ENCODE measurements at places on chromosomes 12 and 14.
A peak's percentile ranks its signal among the peaks of the same experiment; 100 is the strongest.

- peaks cover 42% of the 10 kb centered on the region for H3K4me1 ChIP-seq
- H3K27ac ChIP-seq: no peak overlapping the region
- H3K27me3 ChIP-seq: no peaks in the 10 kb centered on the region
- no peak for DNase-seq
- no peaks in the 10 kb centered on the region for H3K36me3 ChIP-seq
Measured at GRCh38 chr14:24988760-24989159, 61.2 kb downstream of the STXBP6 start.

DNA sequence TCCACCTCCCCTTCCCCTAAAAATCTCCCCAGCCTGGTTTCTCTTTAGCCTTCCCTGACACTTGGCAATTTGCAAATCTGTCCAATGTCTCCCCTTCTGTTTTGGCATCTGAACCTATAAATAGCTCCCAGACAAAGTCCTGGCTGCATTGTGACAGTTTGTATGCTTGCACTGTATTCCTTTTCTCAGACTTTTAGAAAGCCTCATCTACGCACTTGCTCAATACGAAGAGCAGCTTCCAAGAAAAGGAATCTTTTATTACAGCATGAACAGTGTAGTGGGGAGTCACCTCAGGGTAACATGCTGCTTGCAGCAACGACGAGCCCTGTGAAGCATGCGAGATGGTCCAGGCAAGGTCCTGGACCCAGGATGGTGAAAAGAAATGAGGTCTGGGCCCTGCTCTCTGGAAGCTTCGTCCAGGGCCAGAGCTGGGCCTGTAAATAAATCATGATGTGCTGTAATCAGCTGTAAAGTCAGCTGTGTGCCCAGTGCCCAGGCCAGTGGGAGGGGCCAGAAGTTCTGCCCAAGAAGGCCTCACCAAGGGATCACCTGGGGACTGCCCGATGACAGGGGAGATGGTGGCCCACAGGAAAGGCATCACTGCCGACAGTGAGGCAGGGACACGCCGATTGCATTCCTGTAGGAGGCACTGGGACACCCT is 88.3 kb downstream of the RIN3 start:
- no peak overlapping the region for H3K4me3 ChIP-seq
- H3K36me3 ChIP-seq: no peaks in the 10 kb centered on the region
- peak; percentile 90 for DNase-seq
- peak overlapping the region; percentile 88 for H3K27ac ChIP-seq
- H3K4me1 ChIP-seq: peaks cover 55% of the 10 kb centered on the region

GRCh38 chr12:87921621-87922020 is 107.6 kb downstream of the C12orf50 start:
- no peaks in the 10 kb centered on the region for H3K4me1 ChIP-seq
- no peak for DNase-seq
- no peak overlapping the region for H3K27ac ChIP-seq
- H3K36me3 ChIP-seq: no peaks in the 10 kb centered on the region
- no peaks in the 10 kb centered on the region for H3K27me3 ChIP-seq

DNA sequence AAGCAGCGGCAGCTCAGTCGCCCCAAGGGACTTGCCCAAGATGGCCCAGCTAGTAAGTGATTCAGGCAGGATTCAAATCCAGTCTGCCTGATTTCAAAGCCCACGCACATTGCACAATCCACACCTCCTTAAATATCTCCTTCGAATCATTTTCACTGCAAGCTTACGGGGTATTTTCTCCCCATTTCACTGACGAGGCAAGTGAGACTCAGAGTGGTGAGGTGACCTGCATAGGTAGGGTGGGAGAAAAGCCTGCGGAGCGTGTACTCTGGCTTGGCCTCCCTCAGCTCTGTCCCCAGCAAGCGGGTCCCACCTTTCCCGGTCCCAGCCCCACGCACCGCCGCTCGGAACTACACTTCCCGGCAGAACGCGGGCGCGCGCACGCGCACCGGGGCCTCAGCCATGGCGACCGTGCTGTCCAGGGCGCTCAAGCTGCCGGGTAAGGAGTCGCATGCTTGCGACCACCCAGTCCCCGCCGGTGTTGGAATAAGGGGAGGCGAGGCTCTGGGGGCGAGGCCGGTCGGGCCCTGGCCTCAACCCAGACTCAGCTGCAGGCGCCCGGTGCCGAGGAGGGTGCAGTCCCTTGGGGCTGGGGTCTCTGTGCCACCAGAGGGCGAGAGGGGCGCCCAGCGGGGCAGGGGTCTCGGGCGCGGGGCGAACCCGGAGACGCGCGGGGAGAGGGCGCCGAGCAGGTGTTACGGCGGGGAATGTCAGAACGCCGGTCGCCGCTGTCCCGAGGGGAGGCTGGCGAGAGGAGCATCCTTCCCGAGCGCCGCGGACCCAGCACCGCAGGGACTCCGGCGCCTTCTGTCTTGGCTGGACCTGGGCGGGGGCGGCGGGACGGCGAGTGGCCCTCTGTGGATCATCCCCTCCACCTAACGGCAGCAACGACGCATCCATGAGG is at the start of gene FAM234B:
Gene FAM234B (plus strand): TSS at position 380 of the 904 bp plus-strand sequence. CDS start 23 bp downstream, at position 403.
- peak within 1 kb of the TSS; percentile 74 for H3K27ac ChIP-seq
- peak within 1 kb of the TSS; percentile 99 for H3K4me3 ChIP-seq
- peak; percentile 88 for DNase-seq
- H3K4me1 ChIP-seq: peaks cover 23% of the 10 kb centered on the region

- peaks cover 35% of the 10 kb centered on the region for H3K4me1 ChIP-seq
- DNase-seq: no peak
- H3K27me3 ChIP-seq: no peaks in the 10 kb centered on the region
- H3K36me3 ChIP-seq: no peaks in the 10 kb centered on the region
- H3K27ac ChIP-seq: no peak overlapping the region
Measured at GRCh38 chr12:67045650-67046049, 223.5 kb upstream of the CAND1 start.

GRCh38 chr12:82600379-82600778 is 86.3 kb upstream of the TMTC2 start:
- H3K27me3 ChIP-seq: no peaks in the 10 kb centered on the region
- no peak for DNase-seq

DNA sequence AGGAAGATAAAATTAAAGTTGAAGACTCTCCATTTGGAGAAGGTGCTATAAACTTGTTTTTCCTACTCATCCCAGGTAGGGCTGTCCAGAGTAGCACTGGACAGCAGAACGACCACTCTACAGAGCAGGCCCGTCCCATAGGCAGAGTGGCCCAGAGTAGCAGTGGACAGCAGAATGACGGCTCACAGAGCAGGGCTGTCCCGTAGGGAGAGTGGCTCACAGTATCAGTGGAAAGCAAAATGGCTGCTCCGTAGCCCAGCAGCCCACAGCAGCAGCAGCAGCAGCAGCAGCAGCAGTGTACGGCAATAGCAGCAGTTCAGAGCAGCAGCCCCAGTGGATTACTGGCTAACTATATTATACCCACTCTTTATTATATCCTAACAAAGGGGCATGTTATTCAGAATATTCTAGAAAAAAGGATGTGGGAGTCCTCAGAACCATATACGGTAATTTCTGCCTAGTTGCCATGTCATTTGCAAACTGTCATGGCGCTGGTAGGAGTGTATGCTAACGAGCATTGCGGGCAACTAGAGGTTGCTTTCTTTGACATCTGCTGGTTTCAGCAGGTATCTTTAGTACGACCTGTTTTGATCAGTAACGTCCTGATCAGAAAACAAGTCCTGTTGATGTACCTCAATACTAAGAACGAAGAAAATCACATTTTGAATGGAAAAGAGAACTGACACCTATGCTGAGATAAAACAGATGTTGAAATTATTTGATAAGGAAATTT is 567.3 kb downstream of the SLC16A7 start:
- H3K36me3 ChIP-seq: no peaks in the 10 kb centered on the region
- H3K4me3 ChIP-seq: no peak overlapping the region
- no peaks in the 10 kb centered on the region for H3K27me3 ChIP-seq
- no peaks in the 10 kb centered on the region for H3K4me1 ChIP-seq
- no peak overlapping the region for H3K27ac ChIP-seq
- DNase-seq: no peak

- no peak overlapping the region for H3K27ac ChIP-seq
- H3K4me3 ChIP-seq: no peak overlapping the region
- no peaks in the 10 kb centered on the region for H3K27me3 ChIP-seq
Measured at GRCh38 chr12:9685915-9686314, 16.4 kb downstream of the CLEC2D start.

DNA sequence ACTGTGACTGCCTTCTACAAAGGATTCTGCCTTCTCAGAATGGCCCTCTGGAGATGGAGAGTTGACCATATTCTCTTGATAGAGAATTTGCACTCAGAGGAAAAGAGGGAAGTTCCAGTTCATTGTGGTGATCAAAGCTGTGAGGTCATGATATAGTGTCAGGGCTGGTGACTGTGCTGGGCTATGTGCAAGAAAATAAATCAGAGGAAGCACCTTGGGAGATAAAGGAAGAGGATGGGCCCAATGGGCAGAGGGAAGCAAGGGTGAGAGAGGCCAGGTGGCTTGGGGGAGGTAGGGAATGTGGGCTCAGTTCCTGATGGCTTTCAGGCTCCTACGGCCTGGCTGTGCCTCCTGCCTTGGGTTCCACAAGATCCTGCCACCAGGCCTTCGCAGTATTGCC is 145.8 kb downstream of the SLC8A3 start:
- peaks cover 17% of the 10 kb centered on the region for H3K27me3 ChIP-seq
- no peaks in the 10 kb centered on the region for H3K4me1 ChIP-seq
- no peak overlapping the region for H3K4me3 ChIP-seq
- no peak for DNase-seq
- H3K36me3 ChIP-seq: no peaks in the 10 kb centered on the region

- no peaks in the 10 kb centered on the region for H3K4me1 ChIP-seq
- no peaks in the 10 kb centered on the region for H3K36me3 ChIP-seq
- no peak overlapping the region for H3K27ac ChIP-seq
- DNase-seq: no peak
- no peaks in the 10 kb centered on the region for H3K27me3 ChIP-seq
Measured at GRCh38 chr12:76337583-76337982, 10.6 kb downstream of the BBS10 start.

- no peaks in the 10 kb centered on the region for H3K36me3 ChIP-seq
- H3K27ac ChIP-seq: no peak overlapping the region
- H3K27me3 ChIP-seq: no peaks in the 10 kb centered on the region
- DNase-seq: no peak
Measured at GRCh38 chr12:51265024-51265423, 5.2 kb downstream of the SMAGP start.

DNA sequence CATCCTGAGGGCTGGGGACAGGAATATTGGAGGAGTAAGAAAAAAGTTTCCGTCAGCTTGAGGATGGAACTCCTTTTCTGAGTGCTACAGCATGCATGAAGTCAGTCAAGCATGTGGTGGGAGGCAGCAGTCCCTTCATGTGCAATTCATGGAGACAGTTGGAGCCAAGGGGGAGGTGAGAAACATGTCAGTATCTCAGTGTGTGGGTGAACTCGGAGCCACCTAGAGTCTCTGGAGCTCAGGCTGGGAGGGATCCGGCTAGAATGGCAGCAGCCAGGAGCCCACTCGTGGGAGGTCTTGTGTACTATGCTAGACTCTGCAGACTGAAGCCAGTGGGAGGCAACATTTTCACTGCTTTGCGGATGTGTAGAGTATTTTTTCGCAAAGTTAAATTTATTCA is 60.3 kb downstream of the AVPR1A start:
- no peaks in the 10 kb centered on the region for H3K36me3 ChIP-seq
- no peak for DNase-seq
- H3K27ac ChIP-seq: no peak overlapping the region
- H3K4me1 ChIP-seq: no peaks in the 10 kb centered on the region
- H3K4me3 ChIP-seq: no peak overlapping the region
- no peaks in the 10 kb centered on the region for H3K27me3 ChIP-seq
